ENCODE measurements at places on chromosomes 7 and 10.

GRCh38 chr10:30467651-30468338 lies 33.8 kb downstream of the MAP3K8 start:
- DNase-seq: no peak

DNA sequence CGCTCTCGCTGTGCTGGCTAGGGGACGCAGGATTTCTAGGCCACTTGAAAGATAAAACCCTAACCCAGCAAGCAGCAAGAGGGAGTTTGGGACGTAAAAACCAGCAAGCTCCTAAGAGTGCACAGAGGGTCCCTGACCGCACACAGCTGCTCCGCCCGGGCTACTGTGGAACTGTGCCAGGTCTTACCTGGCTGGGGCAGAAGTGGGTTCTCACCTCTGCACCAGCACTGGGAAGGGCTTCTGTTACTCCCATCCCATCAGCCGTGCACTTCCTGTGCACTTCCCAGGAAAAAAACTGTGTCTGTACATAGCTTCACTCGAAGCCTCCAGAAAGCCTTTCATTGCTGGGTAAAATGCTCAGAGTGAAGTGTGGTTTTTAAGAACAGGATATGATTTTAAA lies 45.9 kb upstream of the PTF1A start:
- no peak for DNase-seq

DNA sequence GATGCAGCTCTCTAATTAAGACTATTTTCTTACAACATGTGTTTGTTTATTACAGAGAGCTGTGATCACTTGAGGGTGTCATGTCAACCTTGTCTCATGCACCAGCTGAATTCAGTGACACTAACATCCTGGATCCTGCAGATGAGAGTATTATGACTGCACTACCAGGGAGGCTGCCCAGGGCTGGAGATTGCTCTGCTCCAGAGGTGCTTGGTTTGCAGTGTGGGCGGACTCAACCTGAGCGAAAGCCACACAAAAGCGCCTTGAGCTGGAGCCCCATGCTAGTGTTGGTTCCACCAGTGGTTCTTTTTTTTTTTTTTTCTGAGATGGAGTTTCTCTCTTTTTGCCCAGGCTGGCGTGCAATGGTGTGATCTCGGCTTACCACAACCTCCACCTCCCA lies 33.8 kb upstream of the ATXN7L1 start:
- DNase-seq: no peak

- DNase-seq: peak; percentile 69
Observed at GRCh38 chr10:21173802-21174714, 276.9 kb upstream of the NEBL start.

DNA sequence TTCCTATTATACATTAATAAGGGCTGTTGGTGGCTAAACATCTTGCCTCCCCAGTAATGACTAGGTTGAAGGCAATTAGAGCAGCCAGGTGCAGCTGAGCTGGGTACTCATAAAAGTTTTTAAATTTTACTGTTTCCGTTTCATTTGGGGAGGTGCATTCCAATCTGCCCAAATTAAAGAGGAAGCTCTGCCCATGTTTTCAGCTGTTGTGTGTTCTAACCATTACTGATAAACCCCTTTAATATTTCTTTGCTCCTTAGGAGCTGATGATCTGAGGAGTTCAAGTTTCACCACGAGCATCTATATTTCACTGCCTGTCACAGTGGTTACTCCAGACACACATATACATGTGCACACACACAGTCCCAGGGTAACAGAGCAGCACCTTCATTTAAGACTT lies 94.4 kb downstream of the JAZF1 start:
- no peak for DNase-seq

DNA sequence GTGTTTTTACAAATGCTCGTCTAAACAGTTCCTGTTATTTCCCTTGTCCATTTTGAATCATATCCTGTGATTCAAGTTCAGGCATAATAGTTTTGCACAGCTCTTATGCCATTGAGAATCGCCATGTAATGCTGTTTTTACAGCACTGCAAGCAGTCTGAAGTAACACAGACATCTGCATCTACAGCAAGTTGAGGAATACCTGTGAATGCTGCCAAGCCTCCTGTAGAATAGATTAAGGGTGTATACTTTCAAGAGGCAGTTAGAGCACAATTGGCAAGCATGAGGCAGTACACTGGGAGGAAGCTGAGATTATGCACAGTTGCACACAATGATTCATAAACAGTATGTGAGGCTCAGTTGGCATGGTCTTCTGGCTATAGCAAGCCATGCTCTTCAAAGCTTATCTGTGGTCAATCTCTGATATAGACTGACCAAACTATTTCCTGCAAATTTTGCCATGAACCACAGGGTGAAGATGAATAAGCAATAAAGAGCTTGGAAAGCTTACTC lies 121.9 kb upstream of the AKR1E2 start:
- peak; percentile 58 for DNase-seq

- DNase-seq: no peak
Observed at GRCh38 chr10:119737823-119738222, 12.0 kb downstream of the INPP5F start.

DNA sequence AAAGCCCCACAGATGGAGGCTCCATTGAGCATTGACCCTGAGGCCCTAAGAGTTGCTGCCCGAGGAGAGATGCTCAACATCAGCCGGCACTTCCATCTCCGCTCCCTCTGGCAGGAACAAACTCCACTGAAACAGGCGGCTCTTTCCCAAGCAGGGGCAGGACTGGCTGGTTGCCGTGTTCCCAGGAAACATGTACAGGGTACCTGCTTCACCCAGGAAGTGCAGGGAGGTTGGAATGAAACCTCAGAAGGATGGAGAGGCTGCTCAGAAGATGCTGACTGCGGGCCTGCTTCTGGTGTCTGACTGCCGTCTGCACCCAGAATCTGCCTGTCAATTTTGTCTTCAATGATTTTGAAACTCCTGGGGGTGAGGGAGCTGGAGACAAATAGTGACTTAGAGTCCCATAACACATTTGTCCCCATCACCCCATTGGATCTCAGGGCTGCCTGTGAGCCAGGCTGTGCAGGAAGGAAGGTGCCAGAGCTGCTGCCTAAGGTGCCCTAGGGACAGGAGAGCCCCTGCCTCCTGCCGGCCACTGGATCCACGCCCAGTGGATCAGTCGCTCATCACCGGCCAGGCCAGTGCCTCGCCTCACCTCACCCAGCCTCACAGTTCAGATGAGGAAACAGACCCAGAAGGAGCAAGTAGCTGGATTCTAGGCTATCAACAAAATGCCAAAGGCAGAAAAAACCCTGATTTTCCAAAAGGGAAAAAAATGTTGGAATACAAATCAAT lies 237.3 kb downstream of the PTPRN2 start:
- no peak for DNase-seq

- no peak for DNase-seq
Observed at GRCh38 chr7:105198223-105198622, 184.2 kb downstream of the KMT2E start.

- no peak for DNase-seq
Observed at GRCh38 chr10:112713411-112713810, 236.6 kb upstream of the TCF7L2 start.

DNA sequence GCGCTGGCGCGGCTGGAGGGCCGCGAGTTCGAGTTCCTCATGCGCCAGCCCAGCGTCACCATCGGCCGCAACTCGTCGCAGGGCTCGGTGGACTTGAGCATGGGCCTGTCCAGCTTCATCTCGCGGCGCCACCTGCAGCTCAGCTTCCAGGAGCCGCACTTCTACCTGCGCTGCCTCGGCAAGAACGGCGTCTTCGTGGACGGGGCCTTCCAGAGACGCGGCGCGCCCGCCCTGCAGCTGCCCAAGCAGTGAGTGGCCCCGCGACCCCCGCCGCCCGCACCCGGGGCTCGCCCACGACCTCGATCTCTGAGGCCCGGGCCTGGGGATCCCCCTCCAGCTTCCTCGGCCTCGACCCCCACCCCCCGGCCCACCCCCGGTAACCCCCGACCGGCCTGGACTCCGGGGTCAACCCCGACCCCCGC lies 537 bp downstream of the FOXK1 start:
- peak; percentile 61 for DNase-seq

DNA sequence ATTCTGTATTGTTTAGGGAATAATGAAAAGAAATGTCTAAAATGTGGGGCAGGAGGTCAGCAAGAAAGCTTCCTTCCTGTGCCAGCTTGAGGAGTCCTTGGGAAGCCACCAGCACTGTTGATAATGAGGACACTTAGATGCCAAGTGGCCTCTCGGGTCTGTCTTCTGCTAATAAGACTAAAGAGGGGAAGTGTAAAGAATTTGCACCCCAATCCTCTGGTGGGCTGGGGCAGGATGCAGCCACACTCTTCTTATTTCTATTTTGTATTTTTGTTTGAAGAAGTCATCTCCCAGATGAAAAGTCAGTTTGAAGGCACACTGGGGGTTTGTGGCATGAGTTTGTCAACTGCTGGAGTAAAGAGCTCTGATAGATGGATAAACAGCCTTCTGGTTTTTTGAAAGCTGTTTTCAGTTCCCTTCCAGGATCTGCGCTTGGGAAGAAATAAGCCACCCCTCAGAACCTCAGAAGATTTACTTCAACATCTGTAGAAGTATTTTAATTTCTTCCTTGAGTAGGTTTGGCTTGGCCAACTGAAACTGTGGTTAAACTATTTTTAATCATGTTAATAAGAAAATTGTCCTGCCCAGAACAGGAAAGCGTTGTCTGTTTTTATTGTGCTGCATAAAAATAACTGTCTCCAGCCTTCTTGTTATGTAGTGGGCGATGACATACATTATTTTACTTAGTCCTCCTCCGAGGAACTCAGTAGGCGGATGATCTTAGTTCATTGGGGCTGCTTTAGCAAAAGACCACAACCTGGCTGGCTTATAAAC lies 128.8 kb upstream of the GPR26 start:
- no peak for DNase-seq

DNA sequence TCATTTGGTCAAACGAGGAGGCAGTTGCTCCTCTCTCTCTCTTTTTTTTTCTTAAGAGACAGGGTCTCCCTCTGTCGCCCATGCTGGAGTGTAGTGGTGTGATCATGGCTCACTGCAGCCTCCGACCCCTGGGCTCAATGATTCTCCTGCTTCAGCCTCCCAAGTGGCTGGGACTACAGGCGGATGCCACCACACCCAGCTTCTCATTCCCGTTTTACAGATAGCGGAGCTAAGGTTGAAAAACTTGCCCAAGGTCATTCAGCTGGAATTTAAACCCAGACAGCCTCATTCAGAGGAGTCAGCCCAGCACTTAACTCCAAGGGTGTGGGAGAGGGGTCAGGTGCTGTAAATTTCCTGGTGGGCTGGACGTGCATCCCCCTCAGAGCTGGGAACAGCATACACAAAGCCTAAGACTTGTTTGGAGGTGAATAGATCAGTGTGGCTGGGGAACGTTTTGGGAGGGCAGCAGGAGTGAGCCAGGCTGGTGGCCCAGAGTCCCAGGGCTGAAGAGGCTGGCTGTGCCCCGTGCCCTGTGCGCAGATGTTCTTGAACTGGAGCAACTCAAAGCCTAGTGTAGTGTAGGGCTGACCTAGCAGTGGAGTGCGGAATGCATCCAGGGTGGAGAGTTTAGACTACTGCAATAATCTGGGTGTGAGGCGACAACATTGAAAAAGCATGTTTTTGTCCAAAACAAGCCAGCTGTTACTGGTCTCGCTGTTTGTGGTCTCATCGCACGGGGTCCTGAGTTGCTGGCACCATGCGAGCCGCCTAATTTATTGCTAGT lies 2.3 kb downstream of the HTRA1 start:
- no peak for DNase-seq

DNA sequence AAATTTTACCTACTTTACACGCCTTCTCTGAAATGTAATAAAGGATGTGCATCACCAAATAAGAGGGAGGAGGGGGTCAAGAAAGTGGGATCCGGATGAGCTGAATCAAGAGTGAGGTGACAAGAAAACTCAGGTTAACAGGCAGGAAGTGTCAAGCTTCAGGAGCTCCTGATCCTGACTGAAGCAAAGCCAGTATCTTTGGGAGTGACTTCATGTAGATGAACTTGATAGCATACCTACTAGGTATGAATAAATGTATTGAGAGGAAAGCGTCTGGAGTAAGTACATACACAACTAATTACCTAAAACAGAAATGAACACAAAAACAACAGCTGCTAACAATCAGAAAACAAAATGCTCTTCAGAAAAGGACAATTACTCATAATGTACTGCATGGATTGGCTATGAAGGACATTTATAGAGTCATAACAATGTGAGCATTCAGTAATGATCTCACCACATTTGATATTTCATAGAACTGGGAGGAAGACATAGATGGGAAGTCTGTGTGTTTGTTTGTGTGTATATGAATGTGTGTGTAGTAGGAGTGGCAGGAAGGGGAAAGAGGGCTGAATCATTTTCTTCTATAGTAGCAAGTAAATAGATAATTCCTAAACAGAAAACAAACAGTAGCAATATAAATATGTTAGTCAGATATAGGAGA lies 29.4 kb downstream of the PRKG1 start:
- no peak for DNase-seq

GRCh38 chr7:139511315-139511714 lies 12.2 kb upstream of the CLEC2L start:
- DNase-seq: no peak

GRCh38 chr10:122331100-122331499 lies 43.4 kb upstream of the PLEKHA1 start:
- no peak for DNase-seq

DNA sequence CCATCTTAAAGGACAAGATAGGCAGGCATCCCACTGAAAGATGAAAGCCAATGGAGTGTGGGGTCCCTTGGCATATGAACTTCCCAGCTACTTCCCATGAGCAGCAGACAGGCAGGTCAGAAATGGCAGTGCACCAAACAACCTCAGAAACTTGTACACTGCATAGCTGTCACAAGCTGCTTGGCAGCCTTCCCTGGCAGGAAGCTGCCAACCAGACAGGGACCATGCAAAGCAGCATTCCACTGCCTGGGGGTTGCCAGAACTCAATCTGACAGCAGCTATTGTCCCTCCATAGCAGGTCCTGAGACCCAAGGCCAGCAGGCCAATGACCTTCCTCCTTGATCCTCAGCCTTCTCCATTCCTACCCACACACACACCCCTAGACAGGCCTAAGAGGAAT lies 139.5 kb downstream of the PLCE1 start:
- peak; percentile 38 for DNase-seq

DNA sequence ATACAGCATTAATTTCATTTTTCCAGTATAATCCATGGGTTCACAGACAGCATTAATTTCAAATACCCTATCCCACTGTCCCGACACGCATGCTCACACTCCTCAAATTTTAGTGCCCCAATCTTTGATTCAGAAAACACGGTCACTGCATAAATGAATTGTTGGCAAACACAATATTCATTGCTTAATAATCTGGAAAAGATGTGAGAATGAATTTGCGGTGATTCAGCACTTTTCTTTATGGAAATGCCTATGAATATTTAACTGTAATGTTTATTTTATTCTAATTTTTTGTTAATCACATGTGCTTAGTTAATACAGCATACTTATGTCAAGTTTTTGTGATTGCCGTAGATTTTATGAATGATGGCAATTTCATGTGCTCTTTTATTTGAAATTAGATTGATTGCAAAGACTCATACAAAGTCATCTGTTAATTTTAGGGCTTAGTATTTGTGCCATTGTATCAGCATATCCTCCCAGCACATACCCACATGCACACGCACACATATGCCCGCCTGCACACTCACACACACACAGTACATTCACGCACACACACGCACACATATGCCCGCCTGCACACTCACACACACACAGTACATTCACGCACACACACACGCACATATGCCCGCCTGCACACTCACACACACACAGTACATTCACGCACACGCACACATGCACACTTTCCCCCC lies 35.1 kb downstream of the MACROH2A2 start:
- no peak for DNase-seq

All from left hindlimb (tissue), 1 donor.